ENCODE measurements at places on chromosomes 1 and 21.

GRCh38 chr1:247855911-247856310, 1.1 kb upstream of the TRIM58 start:
- DNase-seq, result no peak

DNA sequence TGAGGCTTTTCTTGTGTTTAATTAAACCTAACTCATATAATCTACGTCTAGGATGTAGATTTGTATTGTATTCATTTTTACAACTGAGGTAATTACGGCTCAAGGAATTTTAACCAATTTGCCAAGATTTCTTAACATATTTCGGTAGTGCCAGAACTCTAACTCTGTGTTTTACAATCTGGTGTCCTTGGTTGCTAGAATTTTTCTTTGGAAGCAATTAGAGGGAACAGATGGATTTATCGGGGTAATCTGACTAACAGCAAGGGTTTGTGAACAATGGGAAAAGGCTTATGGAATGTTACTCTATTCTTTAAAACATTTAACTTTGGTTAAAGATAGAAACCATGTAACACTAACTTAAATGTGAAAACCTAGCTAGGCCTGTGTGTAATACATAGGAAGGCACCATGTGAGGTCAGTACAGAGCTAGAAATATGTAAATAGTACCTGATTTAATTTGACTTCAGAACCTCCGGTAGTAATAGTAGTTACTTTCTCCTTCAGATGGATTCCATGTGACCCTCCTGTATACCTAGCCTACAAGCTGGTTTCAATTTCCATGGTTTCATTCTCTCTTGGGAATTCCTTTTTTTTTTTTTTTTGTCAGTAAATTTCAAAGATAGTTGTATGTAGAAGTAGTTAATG, 1.2 kb downstream of the MTF2 start:
- DNase-seq, result no peak

GRCh38 chr1:2611621-2612437, 21.0 kb downstream of the MMEL1 start:
- DNase-seq, result no peak

GRCh38 chr21:45302082-45303061, 14.7 kb upstream of the POFUT2 start:
- no peak for DNase-seq

Measured in occipital lobe (tissue), 3 donors.